Activated CD8-positive, alpha-beta memory T cell treated with anti-CD3 and anti-CD28 coated beads for 1 hour (primary cell): ENCODE measurements at places on chromosomes 12 and 14.
A peak's percentile ranks its signal among the peaks of the same experiment; 100 is the strongest.

DNA sequence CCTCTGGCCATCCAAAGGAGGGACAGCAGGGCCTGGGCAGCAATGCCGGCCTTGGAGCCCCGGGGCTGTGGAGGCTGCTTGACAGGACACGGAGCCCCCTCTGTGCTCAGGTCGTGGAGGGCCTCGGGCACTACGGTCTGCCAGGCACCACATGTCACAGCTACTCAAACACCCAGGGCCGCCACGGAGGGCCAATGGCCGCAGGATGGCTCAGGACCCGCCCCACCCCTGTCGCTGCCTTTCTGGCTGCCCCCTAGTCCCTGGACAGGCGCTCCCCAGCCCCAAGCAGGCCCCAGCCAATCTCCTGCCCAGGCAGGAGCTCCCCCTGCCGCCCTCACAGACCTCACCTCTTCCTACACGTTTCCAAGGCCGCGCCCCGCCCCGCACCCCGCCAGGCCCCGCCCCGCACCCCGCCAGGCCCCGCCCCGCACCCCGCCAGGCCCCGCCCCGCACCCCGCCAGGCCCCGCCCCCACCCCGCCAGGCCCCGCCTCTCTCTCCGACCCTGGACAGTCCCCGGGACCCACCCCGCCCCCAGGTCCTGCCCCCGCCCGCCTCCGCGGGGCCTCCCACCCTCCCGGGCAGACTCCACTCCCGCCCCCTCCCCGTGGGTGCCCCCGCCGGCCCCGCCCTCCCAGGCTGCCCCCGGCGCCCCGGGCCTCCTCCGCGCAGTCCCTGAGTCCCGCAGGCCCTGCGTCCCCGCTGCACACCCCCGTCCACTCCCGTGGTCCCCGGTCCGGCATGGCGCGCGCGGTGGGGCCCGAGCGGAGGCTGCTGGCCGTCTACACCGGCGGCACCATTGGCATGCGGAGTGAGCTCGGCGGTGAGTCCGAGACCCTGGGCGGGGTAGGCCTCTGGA is at the start of gene ASPG:
ASPG (plus strand) TSS at position 669 of the 857 bp plus-strand sequence; CDS start at position 740, 71 bp downstream.
- no peak for DNase-seq

DNA sequence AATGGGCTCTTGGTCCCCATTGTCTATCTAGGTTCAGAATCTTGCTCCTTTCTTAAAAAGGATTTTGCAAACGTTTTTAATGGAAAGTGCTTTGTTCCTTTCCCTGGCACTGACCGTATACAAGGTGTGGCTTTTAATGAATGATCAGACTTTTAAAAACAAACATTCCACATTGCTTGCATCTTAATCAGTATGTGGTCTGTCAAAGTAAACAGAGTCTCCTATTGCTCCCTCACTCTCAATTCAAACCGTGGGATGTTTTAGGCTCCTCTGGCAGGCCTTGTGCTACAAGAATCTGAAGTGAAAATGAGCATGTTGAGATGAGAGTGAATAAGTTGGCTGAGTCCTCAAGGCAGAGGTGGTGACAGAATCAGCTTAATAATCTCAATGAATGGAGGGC is 107.0 kb downstream of the VRK1 start:
- DNase-seq: no peak

GRCh38 chr12:24560831-24561271 is 388.1 kb downstream of the BCAT1 start:
- no peak for DNase-seq

GRCh38 chr12:107493135-107493494 is 192.5 kb upstream of the PWP1 start:
- no peak for DNase-seq

DNA sequence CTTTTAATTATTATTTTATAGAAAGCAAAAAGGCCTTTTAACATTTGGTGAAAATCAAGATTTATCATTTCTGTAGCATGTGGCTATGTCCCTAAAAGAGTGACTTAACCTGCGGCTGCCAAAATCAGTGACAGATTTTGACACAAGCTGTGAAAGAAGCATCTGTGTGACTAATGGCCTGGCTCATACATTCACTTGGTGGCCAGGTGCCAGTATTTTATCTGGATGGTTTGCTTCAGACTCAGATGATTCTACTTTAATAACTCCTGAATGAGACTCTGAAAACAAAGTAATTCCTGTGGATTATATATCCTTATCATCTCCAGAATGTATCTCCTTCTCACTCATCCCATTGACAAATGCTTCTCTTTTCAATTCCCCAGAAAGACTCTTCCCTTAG is 103.0 kb downstream of the FSCB start:
- no peak for DNase-seq

DNA sequence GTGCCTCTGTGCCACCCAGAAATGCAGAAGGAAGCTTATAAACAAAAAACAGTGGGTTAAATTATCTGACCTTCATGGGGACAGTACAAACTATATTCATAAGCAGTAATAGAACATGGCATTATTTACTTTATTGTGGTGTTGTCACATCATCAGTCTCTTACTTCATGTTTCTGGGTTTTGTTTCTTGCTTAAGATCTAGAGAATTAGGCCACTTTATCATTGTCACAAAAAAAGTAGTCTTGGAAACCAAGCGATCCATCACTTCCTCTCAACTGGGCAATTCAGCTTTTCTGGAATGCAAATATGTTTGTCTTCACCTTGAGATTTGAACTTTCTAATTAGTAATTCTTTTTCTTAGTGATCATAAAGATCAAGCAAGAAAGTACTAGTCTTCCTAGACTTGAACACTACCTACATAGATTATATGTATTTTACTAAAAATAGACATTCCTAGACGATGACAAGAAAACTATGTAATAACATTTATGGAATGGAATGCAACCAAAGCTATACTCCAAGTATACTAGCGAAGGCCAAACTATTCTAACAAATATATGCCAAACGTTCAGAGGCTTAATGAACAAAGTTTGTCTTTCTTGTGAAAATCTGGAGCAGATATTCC is 363.4 kb downstream of the DAD1 start:
- DNase-seq: no peak

DNA sequence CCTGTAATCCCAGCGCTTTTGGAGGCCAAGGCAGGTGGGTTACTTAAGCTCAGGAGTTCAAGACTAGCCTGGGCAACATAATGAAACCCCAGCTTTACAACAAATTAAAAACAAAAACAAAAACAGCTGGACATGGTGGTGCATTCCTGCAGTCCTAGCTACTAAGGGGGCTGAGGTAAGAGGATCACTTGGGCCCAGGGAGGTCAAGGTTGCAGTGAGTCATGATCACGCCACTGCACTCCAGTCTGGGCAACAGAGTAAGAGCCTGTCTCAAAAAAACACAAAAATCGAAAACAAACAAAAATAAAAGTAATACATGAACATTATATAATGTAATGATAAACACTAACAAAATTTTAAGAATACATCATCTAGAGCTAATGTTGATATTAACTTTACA is 46.2 kb upstream of the GRIP1 start:
- no peak for DNase-seq

GRCh38 chr14:65496178-65496993 is 83.9 kb downstream of the FUT8 start:
- no peak for DNase-seq

GRCh38 chr14:68208218-68208617 is 388.6 kb downstream of the RAD51B start:
- DNase-seq: no peak

DNA sequence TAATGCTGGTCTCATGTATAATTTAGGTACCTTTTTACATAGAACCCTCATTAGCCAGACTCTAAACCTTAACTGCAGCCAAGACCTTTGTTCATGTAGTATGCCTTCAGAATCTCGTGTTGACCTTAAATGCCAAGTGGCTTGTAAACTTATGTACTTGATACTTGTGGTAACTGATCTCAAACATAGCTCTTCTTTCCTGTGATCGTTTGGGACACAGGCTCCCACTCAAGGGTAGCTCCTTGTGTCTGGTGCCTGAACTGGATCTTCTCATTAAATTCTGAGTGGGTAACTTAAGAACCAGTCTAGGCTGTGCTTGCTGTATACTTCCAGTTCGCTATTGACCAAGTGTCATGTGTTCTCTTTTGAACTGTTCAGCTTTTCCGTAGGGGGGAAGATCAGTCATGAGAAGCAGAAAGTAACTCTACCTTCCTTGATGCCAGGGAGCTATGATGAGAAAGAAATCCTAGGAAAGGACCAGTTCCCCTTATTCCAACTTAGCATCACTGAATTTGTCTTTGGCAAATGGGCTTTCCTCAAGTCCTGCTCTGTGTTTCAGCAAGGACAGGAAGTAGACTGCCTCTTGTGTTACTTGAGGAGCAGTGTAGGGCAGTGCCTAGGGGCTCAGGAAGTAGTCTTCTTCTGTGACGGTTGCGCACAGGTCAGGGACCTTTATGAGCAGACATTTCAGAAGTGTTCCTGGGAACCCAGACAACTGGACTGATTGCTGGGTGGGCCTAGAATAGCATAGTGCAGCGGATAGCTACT is 2.5 kb downstream of the LGALS3 start:
- no peak for DNase-seq

GRCh38 chr12:95191060-95191696 is 26.1 kb downstream of the FGD6 start:
- DNase-seq: no peak

- peak; percentile 42 for DNase-seq
Observed at GRCh38 chr12:54220092-54220557, 31.3 kb upstream of the SMUG1 start.

DNA sequence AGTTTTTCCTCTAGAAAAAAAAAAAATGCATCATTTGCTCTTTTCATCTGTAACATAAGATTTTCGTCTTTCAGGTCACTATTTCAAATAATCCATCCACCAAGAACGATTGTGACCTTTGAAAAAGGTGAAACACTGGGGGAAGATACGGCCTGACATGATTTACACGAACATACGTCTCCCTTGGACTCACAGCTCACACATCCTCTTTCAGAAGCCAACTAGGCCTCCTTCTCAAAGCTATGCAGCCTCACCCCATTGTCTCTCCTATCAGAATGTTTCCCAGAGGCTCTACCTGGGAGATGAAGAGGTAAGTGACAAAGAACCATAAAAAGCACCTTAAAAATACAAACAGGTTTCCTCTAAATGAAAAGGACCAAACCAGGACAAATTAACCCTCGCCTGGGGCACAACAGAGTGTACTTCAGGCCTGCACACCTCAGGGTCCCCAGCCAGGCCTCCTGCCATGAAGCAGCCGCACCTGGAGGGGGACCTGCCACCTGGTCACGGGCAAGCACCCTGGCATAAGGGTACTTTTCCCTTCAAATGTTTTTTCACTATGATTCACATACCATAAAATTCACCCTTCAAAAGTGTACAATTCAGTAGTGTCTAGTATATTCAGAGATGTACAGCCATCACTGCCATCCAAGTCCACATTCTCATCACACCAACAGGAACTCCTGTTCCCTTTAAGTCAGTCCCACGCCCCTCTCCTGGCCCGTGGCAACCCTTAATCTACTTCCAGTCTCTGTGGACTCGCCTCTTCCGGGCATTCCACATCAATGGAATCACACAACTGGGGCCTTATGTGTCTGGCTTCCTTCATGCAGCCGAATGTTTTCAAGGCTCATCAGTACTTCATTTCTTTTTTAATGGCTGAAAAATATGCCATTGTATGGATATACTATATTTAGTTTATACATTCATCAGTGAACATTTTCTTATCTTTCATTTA is 5.4 kb downstream of the SLC15A4 start:
- DNase-seq: no peak

- DNase-seq: no peak
Observed at GRCh38 chr14:69358233-69358963, 39.7 kb downstream of the ERH start.
